ENCODE measurements at places on chromosomes 2 and 18. TPM values are rescaled to one million over a fixed set of nuclear protein-coding genes. Genes with fewer than 3 reads are reported as not detected.

The DSG2 gene
- 0.53 TPM for total RNA-seq

The SERPINB4 gene
- not detected for total RNA-seq

The RETSAT gene
- total RNA-seq = 24.4 TPM

The FNDC4 gene
- not detected for total RNA-seq

The INPP5D gene
- 115 TPM for total RNA-seq

The MEIS1 gene
- not detected for total RNA-seq
